ENCODE measurements at places on chromosomes 6 and 20. TPM values are rescaled to one million over a fixed set of nuclear protein-coding genes. Genes with fewer than 3 reads are reported as not detected.

GRCh38 chr6:75115481-75115880 is 90.4 kb downstream of the COL12A1 start:
- no peak for DNase-seq

GRCh38 chr6:143575440-143575839 is 63.9 kb upstream of the FUCA2 start:
- no peak for DNase-seq

GRCh38 chr6:92706976-92707375 is 712.4 kb downstream of the EPHA7 start:
- DNase-seq: no peak

The RREB1 gene
- 49.4 TPM for total RNA-seq

The TAAR1 gene
- total RNA-seq: not detected

DNA sequence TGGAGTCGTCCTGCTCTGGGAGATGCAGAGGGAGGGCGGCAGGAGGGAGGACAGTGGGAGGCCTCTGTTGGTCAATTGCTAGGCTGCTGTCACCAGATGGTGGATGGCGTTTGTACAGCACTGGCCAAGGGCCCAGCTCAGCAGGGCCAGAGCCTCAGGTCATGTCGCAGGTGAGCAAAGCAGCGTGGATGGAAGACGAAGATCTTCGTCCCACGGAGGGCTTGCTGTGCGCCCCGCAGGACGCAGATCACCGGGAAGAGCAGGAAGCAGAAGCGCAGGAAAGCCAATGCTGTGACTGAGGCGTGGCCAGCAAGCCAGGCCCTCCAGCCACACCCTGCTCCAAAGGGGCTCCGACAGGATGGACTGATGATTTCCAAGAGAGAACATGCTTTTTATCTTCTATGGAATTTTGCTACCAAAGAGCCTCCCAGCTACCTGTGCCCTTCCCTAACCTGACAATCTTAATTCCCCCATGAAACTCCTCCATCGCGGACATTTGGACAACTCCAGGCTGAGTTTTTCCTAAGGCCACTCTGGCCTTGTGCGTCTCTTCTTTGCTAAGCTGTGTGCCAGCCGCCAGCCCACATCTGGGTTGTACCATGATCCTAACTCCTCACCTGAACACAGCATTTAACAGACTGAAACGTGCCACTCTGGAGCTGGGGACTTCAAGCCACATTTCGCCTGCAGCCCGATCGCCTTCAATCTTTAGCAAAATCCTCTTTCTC is 3.5 kb upstream of the SLCO4A1 start:
- no peak for DNase-seq

GRCh38 chr20:53036992-53037391 is 64.8 kb downstream of the TSHZ2 start:
- DNase-seq: no peak

DNA sequence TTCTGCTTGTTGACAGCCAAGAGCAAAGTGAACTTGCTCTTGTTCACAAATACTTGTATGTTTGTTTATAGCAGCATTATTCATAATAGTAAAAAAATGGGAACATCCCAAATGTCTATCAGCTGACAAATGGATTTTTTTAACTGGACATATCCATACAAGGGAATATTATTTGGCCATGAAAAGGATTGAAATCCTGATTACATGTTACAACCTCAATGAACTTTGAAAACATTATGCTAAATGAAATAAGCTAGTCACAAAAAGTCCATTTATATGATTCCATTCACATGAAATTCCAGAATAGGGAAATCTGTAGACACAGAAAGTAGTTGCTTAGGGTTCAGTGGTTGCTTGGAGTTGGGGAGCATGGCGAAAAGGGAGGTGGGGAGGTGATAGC is 28.4 kb upstream of the BAG2 start:
- no peak for DNase-seq

GRCh38 chr6:20416567-20417345 is 15.1 kb downstream of the E2F3 start:
- DNase-seq: no peak

DNA sequence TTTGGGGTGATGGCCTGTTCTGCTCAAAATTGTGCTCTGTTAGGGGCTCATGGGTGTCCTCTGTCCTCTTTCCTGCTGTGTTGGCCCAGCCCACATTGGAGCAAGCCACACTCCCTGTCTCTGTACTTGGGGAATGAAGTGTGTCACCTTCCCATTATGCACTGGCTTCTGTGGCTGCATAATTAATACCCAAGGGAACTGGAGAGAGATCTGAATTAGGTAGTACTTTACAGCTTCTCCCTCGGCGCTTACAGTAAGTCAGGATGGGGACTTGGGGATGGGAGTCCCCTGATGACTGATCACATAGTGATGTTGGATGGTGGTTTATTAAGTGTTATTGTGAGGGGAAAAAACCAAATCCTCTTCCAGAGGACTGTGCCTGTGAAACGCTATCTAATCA is 116.6 kb downstream of the FOXO3 start:
- DNase-seq: no peak

GRCh38 chr6:37048851-37049757 is 43.6 kb downstream of the FGD2 start:
- peak; percentile 74 for DNase-seq
